T-cell (primary cell): ENCODE measurements at places on chromosomes 1 and 21. TPM values are rescaled to one million over a fixed set of nuclear protein-coding genes. Genes with fewer than 3 reads are reported as not detected.

SLAMF1 gene
- 29.4 TPM for total RNA-seq

FHAD1 gene
- total RNA-seq, result not detected

PIGM gene
- total RNA-seq, result 8.5 TPM

TINAGL1 gene
- total RNA-seq, result 0.61 TPM

CDC42SE1 gene
- 419 TPM for total RNA-seq

LAMC2 gene
- total RNA-seq, result not detected

KRTAP7-1 gene
- total RNA-seq, result not detected

DNA sequence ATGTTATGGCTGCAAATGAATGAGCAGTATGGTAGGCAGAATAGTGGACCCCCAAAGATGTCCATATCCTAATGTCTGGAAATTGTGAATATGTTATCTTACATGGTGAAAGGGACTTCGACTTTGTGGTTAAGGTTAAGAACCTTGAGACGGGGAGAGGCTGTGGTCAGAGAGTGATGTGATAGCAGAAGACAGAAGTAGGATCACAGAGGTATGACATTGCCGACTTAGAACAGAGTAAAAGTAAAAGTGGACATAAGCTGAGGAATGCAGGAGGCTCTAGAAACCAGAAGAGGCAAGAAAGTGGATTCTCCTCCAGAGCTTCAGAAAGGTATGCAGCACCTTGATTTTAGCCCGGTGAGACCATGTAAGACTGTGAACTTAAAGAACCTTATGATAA lies 74.6 kb downstream of the CTH start:
- no peak for DNase-seq

DNA sequence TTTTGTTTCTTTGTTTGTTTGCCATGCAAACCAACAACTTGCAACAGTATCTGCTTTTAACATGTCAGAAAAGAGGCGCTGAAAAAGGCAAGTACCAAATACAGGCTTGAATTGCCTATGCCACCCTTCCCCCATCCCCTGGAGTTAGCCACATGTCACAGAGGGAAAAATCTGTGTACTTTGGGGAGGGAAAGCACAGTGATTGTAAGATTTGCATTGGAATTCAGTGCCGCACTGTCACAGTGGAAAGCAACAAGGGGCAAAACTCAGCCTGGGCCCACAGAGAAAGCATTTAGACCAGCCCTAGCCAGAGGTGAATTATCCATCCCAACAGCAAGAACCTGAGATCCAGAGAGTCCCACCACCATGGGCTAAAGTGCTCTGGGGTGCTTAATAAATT lies 52.4 kb upstream of the ACADM start:
- DNase-seq, result no peak

- DNase-seq, result no peak
These were observed 5.0 kb downstream of the CTBS start for GRCh38 chr1:84569216-84569615.

DNA sequence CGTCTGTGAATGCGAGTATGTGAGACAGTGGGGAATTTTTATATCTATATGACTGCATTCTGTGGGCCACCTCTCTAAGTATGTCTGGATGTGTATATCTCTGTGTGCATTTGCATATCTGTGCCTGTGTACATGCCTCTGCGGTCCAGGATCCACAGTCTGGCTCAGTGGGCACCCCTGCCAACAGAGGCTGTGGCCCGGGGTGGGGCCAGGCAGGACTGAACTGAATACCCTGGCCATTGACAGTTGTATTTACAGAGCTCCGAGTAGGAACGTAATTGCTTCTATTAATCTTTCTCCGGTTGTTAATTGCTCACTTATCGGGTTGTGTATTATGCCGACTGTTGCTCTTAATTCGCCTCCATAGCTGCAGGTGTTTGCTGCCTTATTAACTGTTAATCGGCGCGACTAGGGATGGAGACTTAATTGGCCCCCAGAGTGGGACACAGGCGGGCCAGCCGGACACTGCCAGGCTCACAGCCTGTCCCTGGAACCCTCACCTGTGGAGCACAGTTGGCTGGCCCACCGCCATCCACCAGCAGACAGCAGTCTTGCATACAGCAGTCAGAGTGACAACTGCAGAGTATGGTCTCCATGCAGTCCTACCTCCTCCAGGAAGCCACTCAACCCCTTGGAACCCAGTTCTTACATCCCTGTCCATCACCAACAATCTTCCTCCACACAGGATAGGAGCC lies 22.4 kb upstream of the ADGRB2 start:
- no peak for DNase-seq

GRCh38 chr21:45128613-45129188 lies 54.3 kb downstream of the ADARB1 start:
- DNase-seq, result peak; percentile 75

DNA sequence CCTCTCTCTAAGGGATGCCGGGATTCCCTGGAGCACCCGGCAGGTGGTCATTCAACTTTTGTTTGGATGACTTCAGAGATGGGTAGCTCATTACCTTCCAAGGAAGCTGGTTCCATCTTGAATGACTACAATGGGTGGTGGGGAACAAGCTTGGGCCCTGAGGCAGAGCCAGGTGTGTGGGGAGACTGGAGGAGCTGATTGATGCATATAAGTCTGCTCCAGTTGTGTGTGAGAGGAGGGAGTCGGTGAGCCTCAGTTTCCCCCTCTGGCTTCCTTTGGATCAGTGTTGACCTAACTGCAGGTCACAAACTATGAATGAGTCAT lies 133.8 kb upstream of the ZBTB40 start:
- no peak for DNase-seq

GRCh38 chr1:233723387-233723786 lies 109.5 kb downstream of the KCNK1 start:
- DNase-seq, result no peak

DNA sequence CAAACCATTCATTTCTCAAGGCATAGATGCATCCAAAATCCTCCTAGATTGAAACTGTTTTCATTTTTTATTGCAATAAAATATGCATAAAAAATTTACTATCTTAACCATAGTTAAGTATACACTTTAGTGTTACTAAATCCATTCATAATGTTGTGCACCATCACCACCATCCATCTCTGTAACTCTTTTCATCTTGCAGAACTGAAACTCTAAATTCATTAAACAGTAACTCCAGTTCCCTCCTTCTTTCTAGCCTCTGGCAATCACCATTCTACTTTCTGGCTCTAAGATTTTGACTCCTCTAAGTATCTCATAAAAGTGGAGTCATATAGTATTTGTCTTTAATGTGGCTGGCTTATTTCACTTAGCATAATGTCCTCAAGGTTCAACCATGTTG lies 236.8 kb downstream of the SMYD3 start:
- no peak for DNase-seq

DNA sequence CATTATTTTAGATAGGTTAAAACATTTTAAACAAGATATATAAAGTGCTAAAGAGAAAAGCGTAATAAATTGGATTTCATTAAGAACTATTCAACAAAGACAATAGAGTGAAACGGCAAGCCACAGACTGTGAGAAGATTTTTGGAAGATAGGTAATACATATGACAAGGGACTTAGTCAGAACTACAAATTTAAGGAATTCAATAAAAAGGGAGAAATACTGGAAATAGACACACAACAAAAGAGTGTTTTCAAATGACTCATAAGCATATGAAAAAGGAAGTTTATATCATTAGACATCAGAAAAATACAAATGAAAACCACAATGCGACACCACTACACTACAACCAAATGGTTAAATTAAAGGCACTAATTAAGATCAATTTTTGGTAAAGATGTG lies 90.5 kb downstream of the GDAP2 start:
- no peak for DNase-seq

DNA sequence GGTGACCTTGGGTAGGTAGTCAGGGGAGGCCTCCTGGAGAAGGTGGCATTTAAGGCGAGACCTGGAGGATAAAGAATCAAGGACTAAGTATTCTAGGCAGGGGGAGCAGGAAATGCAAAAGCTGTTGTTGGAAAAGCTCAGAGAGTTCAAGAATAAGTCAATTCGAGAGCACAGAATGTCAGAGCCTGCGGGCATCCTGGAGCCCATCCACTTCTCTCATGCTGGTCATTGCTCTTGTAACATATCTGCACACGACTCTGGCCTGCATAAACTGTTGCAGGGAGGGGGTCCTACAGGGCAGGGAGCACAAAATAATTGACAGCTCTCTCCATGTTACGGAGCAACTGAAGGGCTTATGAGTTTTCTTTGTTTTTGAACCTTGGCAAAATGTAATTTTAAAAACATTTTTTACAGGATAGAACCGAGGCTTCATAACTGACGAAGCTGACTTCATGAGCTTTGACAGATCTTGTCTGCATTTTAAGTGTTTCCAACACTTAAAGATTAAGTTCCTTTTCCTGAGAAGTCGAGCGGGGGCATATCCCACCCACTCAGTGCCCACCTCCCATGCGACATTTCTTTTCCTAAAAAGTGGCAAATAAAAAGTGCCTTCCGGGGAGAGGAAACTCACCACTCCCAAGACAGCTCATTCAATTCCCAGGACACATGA lies 4.2 kb downstream of the PLA2G5 start:
- DNase-seq, result no peak

DNA sequence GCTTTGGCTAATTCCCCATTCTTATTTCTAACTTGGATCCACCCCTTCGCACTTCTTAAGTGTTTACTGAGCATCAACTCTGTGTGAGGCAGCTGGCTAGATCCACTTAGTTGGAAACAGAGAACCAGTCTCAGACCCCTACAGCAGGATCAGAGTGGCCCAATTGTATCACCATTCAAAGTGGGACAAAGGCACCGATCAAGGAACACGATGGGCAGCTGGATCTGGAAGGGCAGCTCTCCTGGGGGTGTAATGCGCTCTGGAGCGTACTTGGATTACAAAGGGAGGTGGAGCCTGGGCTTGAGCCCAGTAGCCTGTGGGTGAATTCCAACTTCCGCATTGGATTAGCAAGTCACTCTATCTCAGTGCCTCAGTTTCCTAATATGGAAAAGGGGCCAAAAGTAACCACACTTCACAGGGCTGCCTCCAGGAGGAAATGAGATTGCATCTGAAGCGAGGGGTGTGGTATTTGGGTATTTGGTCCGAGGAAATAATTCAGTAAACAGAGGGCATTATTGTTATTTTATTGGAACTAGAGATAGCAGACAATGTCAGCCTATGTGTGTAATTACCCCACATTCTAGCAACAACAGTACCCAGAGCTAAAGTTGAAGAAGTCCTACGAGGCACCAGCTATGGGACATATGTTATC lies 11.9 kb downstream of the ECE1 start:
- no peak for DNase-seq
